ENCODE measurements at places on chromosomes 1 and 21.

DNA sequence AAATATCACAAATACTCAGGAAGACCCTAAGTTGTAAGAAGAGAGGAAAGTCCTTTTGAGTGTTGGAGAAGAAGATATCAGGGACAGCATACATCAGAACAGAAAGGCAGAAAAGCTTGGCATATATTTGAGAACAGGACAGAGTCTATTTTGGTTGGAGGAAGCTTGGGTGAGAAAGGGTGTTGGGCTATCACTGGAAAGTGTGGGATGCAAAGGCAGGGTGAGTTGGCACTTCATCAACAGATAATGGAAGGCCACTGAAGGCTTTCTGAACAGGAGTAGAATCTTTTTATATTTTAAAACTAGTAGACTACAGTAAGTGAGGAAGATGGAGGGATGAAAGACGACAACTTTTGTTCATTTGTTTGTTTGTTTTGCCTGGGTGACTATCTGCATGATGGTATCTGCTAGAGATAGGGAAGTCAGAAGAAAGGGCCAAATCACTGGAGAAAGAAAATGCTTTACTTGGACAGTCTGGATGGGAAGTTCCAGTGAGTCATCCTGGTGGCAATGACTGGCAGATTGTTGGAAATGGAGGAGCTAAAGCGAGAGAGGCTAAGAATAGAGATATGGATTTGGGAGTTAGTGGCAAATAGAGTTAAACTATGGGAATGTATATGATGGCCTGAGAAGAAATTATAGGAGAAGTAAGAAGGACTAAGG lies 33.7 kb upstream of the KCNA2 start:
- peak; percentile 46 for DNase-seq

DNA sequence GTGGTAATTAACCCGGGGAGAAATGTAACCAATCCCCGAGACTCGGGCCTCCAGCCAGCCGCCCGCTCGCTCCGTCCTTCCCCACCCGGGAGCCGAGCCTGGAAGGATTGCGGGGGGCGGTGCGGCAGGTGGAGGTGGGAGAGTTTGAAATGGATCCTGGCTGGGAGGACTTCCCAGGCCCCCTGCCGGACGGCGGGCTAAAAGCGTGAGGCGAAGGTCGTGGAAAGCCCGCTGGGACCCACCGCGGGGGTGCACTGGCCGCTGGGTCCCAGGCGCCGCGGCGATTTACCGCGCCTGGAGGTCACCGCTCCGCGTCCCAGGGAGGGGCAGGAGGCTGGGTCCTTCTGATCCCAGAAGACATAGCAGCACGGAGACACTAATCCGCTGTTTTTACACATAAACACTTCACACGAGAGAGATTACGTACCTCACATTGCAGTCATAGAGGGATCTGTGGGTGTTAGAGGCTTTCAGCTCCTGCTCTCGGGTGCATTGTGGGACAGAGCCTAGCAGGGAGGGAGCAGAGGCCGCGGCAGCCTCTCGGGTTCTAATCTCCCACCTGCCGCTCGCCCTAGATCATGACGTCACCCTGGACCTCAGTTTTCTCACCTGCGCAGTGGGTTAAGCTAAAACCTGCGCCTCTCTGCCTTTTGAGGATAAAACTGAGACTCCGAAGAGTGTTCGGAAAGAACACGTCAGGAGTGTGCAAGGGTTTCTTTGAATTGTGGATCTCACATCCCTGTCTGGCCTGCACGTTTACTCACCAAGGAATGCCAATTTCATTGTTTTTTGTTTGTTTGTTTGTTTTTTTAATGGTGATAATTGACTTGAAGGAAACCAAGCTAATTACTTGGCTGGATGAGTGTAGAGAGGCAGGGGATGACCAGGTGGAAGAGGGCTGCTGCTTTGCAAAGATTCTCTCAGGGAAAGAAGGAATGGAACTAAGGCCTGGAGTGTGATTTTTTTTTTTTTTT lies 17.1 kb upstream of the TMEM9 start:
- DNase-seq: peak; percentile 14

GRCh38 chr1:15431571-15431948 lies 6.7 kb upstream of the CTRC start:
- no peak for DNase-seq

DNA sequence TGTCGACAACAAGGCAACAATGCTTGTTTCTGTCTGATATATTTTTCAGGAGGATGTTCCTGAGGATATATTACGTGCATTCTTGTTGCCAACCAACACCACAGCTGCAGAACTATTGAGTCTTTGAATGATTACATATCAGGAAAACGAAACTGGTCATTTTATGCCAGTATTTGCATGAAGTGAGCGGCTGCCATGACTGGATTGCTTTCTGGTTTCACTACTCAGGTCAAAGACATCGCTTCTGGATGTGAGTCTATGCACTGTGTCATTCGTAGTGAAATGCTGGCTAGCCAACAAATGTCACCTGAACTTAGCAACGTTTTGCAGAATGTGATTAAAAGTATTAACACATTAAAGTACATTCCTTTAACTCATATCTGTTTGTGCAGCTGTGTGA lies 35.8 kb upstream of the OLFM3 start:
- no peak for DNase-seq

GRCh38 chr1:117013309-117013858 lies 11.8 kb downstream of the CD101 start:
- DNase-seq: no peak

DNA sequence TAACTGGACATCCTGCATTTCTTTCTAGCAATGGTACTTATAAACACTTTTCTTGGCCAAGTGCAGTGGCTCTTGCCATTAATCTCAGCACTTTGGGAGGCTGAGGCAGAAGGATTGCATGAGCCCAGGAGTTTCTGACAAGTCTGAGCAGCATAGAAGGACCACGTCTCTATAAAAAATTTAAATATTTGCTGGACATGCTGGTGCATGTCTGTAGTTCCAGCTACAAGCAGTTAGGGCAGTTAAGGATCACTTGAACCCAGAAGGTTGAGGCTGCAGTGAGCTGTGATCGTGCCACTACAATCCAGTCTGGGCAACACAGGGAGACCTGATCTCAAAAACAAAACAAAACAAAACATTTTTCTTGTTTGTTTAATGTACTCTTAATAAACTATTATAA lies 434.0 kb downstream of the PLA2G4A start:
- no peak for DNase-seq

DNA sequence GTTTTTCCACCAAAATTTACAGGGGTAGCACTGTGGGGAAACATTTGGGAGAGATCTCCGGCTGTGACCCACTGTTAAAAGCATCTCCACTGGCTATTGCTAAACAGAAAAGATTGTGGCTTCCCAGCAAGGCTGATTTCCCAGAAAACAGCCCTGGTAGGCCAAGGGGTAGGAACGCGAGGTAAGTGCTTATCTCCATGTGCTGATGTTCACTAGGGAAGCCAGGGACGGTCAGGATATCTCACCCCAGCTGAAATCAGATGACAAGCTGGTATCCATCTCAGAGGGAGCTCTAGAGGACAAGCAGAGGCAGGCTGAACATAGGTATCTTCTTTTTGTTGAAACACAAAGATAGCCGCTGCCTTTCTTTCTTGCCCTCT lies 63.6 kb downstream of the MIS18A start:
- no peak for DNase-seq

DNA sequence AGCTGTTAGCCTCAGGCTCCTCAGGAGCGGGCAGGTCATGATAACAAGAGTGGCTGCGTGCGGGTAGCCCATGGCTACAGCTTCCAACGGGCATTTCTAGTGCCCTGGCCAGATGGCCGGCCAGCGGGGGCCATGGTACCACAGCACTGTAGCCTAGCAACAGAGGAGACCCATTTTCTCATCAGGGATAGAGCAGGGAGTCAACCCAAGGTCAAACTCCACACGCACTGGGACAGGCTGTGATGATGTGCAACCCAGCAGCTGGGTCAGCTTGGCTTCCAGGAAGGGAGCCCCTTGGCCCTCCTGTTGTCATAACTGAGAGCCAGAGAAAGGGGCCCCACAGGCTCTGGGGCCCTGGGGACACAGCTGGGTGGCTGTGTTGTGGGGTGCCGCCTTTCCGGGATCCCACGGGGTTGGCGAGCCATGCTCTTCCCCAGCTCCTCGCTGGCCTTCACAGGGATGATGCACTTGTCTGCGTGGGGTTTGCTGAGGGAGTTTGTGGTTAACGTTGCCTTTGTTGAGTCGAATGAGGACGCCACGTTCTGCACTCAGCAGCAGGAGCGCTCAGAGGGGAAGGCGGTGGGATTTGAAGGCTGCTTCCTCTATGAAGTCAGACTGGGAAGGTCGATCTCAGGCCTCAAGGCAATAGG lies 46.3 kb downstream of the COL18A1 start:
- no peak for DNase-seq

- no peak for DNase-seq
Observed at GRCh38 chr1:191284175-191284574, 806.5 kb upstream of the BRINP3 start.

DNA sequence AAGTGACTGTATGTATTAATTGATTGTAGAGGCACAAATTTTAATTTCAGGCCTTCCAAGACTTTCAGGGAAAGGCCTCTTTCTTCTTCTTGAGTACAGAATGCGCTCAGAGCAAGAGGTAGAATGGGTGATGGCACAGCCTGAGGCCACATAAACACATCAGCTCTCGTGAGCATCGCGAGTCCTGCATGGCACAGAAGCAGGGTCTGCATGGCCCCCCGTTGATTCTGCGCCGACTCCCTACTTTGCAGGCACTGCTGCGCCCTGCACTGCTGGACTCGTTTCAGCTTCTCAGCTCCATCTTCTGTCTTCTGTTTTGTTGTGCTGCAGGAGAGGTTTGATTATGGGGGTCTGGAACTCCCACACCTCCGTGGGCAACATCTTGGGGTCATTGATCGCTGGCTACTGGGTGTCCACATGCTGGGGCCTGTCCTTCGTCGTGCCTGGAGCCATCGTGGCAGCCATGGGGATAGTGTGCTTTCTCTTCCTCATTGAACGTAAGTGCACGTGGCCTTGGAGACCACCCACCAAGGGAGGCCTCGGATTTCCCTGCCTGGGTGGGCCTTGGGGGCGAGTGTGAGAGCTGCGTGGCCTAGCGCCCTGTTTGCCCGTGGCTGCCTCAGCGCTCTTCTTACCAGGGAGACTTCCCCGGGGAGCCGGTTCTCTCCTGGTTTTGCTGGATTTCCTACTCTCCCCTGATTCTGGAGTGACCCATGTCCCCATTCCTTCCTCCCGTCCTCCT lies 29.6 kb downstream of the SLC37A1 start:
- DNase-seq: no peak

- DNase-seq: no peak
Observed at GRCh38 chr1:193259636-193260035, 73.2 kb upstream of the B3GALT2 start.

- no peak for DNase-seq
Observed at GRCh38 chr1:212236664-212237220, 48.5 kb upstream of the PPP2R5A start.

- no peak for DNase-seq
Observed at GRCh38 chr1:152546704-152547103, 19.9 kb downstream of the LCE3E start.

GRCh38 chr1:159132271-159132881 lies 39.0 kb upstream of the CADM3 start:
- DNase-seq: peak; percentile 61

DNA sequence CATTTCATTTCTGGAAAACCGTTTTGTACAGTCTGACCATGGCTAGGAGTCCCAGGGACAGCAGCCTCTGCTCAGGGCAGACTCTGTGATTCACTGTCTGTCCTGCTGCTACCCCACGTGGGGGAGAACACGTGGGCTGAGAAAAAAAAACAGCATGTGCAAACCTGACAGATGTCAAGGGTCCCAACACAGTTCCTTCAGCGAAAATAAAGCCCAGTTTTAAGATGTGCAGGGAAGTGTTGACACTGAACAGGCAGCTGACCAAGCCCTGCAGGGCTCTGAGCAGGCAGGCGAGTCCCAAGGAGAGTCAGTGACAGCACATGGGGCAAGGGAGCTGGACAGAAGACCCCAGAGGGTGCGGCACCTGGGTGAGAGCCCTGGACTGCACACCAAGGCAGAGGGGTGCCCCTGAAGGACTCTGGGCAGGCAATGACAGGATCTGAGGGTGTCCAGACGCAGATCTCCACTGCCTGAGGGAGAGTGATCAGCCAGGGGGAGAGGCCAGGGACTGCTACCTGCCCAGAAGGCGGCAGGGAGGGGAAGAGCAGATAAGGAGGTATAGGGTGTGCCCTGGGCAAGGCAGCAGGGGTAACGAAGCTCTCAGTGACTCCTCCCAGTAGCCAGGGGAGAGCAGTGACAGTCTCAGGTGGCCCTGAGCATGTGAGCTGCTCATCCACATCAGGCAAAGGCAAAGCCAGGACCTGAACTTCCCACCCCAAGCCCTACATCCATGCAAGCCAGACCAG lies 5.1 kb upstream of the SPATC1L start:
- no peak for DNase-seq

- DNase-seq: no peak
Observed at GRCh38 chr1:187032982-187033692, 204.4 kb downstream of the PLA2G4A start.

- DNase-seq: peak; percentile 16
Observed at GRCh38 chr1:154466206-154466605, 35.8 kb upstream of the TDRD10 start.

DNA sequence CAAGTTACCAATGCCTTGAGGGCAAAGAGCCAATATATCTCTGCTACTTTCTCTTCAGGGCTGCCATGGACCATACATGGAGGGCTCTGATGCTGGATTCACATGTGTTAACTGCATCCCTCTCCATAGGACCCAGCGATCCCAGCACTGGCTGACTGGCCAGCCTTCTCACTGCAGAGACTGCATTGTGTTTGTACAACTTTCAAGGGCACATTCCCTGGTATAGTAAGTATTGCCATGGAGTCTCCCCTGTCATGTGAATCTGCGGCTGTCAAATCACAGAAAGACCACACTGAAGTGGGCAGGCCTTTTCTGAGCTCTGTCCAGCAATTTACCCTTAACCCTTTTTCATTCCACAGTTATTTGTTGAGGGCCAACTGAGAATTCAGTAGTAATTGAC lies 449.8 kb downstream of the OMA1 start:
- DNase-seq: no peak

DNA sequence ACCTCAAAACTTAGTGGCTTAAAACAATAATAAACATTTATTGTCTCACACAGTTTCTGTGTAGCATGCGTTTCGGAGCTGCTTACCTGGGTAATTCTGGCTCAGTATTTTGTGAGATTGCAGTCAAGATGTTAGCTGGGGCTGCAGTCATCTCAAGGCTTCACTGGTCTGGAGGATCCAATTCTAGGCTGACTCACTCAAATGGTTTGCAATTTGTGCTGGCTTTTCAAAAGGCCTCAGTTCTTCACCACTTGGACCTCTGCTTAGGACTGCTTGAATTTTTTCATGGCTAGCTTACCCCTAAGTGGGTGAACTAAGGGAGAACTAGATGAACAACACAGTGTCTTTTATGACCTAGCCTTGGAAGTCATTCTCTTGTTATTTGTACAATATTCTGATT lies 21.0 kb downstream of the XPR1 start:
- DNase-seq: no peak

GRCh38 chr21:36430841-36431240 lies 45.6 kb downstream of the CHAF1B start:
- no peak for DNase-seq

DNA sequence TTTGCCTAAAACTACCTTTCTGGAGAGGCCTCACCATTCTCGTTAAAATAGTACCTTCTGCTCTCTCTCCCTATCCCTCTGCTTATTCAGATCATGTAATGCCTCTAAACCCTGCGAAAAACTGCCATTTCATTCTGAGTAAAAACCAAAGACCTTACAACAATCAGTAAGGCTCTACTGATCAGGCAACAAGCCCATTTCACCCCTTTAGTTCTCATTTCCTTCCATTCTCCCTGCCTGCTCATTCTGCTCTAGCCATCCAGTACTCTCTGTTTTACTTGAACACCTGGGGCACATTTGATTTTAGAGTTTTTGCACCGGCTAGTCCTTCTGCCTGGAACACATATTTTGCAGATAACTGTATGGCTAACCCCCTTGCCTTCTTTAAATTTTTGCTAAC lies 187.8 kb downstream of the COQ8A start:
- DNase-seq: no peak

GRCh38 chr1:67788238-67788790 lies 45.0 kb downstream of the GNG12 start:
- no peak for DNase-seq

Measured in CD4-positive, alpha-beta T cell treated with Interferon alpha-2 for 1 hour (primary cell).